ENCODE measurements at places on chromosomes 16 and 17. TPM values are rescaled to one million over a fixed set of nuclear protein-coding genes. Genes with fewer than 3 reads are reported as not detected.
A peak's percentile ranks its signal among the peaks of the same experiment; 100 is the strongest.

GRCh38 chr16:6160303-6160702 is 1062.7 kb upstream of the EEF2KMT start:
- no peak overlapping the region for H3K27ac ChIP-seq
- H3K27me3 ChIP-seq, result no peaks in the 10 kb centered on the region
- H3K4me3 ChIP-seq, result no peak overlapping the region

GRCh38 chr16:12021578-12022253 is 45.2 kb downstream of the SNX29 start:
- H3K27me3 ChIP-seq, result no peaks in the 10 kb centered on the region
- no peak overlapping the region for H3K27ac ChIP-seq
- no peaks in the 10 kb centered on the region for H3K36me3 ChIP-seq
- DNase-seq, result no peak

KIF18B gene
- polyA plus RNA-seq, result 0.05 TPM

GRCh38 chr16:977081-977701 is 4.4 kb upstream of the SOX8 start:
- H3K4me1 ChIP-seq, result peaks cover 3% of the 10 kb centered on the region
- no peaks in the 10 kb centered on the region for H3K36me3 ChIP-seq
- H3K27me3 ChIP-seq, result no peaks in the 10 kb centered on the region
- no peak overlapping the region for H3K4me3 ChIP-seq
- peak; percentile 71 for DNase-seq

GRCh38 chr17:39139161-39139511 is 12.3 kb downstream of the PLXDC1 start:
- DNase-seq, result no peak
- H3K27ac ChIP-seq, result no peak overlapping the region
- no peaks in the 10 kb centered on the region for H3K4me1 ChIP-seq
- H3K4me3 ChIP-seq, result no peak overlapping the region
- H3K27me3 ChIP-seq, result no peaks in the 10 kb centered on the region

EVPL gene
- 6.5 TPM for polyA plus RNA-seq

MRC2 gene
- 2.9 TPM for polyA plus RNA-seq

GRIN2C gene
- 0.09 TPM for polyA plus RNA-seq

ZNF747 gene
- 5.5 TPM for polyA plus RNA-seq

ABCA8 gene
- 1.5 TPM for polyA plus RNA-seq

GRCh38 chr16:1823821-1824220 is 2.8 kb downstream of the HAGH start:
- H3K36me3 ChIP-seq, result peaks cover 27% of the 10 kb centered on the region
- H3K4me1 ChIP-seq, result peaks cover 14% of the 10 kb centered on the region
- DNase-seq, result no peak
- H3K4me3 ChIP-seq, result no peak overlapping the region
- H3K27ac ChIP-seq, result no peak overlapping the region
- no peaks in the 10 kb centered on the region for H3K27me3 ChIP-seq

GRCh38 chr17:17102176-17102575 is 59.9 kb downstream of the MPRIP start:
- no peak overlapping the region for H3K27ac ChIP-seq
- H3K27me3 ChIP-seq, result no peaks in the 10 kb centered on the region
- H3K4me1 ChIP-seq, result peaks cover 6% of the 10 kb centered on the region
- H3K4me3 ChIP-seq, result no peak overlapping the region

DNA sequence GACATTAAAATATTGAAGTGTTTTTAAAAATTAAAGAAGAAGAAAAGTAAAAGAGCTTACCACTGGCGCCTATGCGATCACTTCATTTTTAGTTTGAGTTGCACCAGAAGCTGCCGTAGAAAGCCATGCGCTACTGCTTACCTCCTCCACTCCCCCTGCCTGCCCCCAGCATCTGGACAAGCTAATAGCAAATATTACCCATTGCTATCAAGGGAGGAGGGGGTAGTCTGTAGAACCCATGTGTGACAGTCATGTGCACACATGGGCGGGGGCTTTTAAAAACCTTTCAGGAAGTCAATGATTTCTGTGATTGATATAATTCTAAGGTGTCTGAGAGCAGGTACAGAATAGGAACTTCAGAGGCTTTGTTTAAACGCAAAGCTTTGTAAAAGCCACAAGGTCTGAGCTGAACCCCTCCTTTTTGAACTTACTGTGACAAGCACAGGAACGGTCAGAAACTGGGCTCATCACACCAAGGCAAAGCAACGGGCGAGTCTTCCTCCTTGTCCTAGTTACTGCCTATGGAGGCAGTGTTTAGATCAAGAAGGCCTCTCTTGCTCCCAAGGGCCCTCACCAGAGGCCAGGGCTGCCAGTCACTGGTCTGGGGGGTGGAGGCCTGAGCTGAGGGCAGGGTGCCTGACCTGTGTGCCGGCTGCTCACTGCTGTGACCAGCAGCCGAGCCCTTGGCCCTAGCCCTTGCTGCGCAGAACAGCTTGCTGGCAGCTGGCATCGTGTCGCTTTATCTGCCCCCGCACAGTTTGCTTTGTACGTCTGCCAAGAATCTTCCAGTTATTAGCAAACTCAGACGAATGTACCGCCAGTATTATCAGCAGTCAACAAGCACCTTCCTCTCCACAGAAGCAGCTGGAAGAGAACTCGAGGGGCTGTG is 15.0 kb downstream of the GINS2 start:
- H3K27me3 ChIP-seq, result no peaks in the 10 kb centered on the region
- H3K4me1 ChIP-seq, result peaks cover 21% of the 10 kb centered on the region
- peak; percentile 85 for DNase-seq
- H3K27ac ChIP-seq, result peak overlapping the region; percentile 61
- peaks cover 6% of the 10 kb centered on the region for H3K36me3 ChIP-seq

- H3K4me3 ChIP-seq, result no peak overlapping the region
- DNase-seq, result no peak
- peaks cover 16% of the 10 kb centered on the region for H3K36me3 ChIP-seq
Measured at GRCh38 chr17:81867991-81868673, 3.0 kb downstream of the ARHGDIA start.

MBTPS1 gene
- 32.8 TPM for polyA plus RNA-seq

DNA sequence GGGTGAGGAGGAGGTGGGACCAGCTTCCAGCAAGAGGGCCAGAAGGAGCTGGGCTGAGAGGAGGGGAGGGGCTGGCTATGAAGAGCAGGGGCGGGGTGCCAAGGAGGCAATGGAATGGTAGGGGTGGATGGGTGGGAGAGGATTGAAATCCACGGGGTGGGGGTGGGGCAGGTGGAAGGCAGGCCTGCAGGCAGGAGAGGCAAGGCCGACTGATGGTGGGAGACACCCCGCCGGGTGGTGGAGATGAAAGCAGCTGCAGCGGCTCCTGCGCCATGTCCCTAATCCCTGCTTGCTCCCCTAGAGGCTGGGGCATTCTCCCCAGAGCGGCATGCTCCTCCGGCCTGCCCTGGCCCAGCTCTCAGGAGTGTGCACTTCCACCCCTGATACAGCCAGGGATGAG is 27.8 kb upstream of the TAC4 start:
- H3K27ac ChIP-seq, result no peak overlapping the region
- no peaks in the 10 kb centered on the region for H3K36me3 ChIP-seq
- H3K4me1 ChIP-seq, result no peaks in the 10 kb centered on the region

- DNase-seq, result no peak
- no peaks in the 10 kb centered on the region for H3K36me3 ChIP-seq
Measured at GRCh38 chr17:57350266-57350665, 93.9 kb downstream of the MSI2 start.

DNA sequence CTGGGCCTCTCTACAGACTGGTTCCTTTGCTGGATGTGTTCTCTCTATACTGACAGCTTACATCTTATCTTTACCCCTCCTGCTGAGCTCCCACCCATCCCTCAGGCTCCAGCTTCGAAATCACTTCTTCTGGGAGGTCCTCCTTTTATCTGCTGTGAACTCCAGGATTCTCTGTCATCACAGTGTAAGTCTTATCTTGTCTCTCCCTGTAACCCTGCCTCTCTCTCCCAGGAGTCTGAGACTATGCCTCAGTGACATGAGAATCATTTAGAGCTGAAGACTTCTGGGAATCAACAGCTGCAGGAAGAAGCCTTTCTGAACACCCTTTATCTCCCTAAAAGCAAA is 148.1 kb upstream of the HS3ST3A1 start:
- H3K4me3 ChIP-seq, result no peak overlapping the region
- no peaks in the 10 kb centered on the region for H3K36me3 ChIP-seq
- H3K4me1 ChIP-seq, result no peaks in the 10 kb centered on the region
- no peaks in the 10 kb centered on the region for H3K27me3 ChIP-seq
- no peak for DNase-seq

TPSD1 gene
- 0.26 TPM for polyA plus RNA-seq

DNA sequence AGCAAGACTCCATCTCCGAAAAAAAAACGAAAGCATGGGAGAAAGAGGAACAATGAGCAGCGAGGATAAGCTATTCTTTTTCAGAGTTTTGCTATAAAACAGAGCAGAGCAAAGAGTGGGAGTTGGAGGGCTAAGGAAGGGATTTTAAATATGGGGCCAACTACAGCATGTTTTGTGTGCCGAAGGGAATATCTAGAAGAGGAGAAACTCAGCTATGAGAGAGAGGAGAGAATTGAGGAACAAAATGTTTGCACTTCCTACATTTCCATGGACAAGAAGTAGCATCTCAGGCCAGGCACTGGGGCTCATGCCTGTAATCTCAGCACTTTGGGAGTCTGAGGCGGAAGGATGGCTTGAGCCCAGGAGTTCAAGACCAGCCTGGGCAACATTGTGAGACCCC is 13.1 kb upstream of the GRB2 start:
- H3K4me3 ChIP-seq, result no peak overlapping the region
- no peak overlapping the region for H3K27ac ChIP-seq
- H3K36me3 ChIP-seq, result no peaks in the 10 kb centered on the region
- peak; percentile 11 for DNase-seq
- H3K4me1 ChIP-seq, result no peaks in the 10 kb centered on the region
- H3K27me3 ChIP-seq, result no peaks in the 10 kb centered on the region

Measured in pancreas (tissue), 10 donors.